Activated CD4-positive, CD25-positive, alpha-beta regulatory T cell (primary cell): ENCODE measurements at places on chromosomes 4 and X.

DNA sequence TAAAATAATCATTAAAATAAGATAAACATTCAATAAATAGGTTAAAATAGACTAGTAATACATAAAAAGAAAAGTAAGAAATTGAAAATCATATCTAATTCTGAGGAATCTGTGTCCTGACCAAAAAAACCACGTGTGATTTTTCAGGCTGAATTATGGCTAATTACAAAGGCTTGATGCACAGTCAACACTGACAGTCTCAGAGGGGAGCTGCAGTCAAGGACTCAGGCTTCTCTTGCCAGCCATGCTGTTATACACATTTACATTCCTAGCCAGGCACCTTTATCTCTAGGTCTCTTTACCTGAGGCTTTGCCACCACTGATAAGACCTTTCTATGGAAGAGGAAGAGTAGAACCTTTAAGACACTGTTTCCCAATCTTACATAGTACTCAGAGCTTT lies 1737.7 kb upstream of the PCDH10 start:
- no peak for DNase-seq

DNA sequence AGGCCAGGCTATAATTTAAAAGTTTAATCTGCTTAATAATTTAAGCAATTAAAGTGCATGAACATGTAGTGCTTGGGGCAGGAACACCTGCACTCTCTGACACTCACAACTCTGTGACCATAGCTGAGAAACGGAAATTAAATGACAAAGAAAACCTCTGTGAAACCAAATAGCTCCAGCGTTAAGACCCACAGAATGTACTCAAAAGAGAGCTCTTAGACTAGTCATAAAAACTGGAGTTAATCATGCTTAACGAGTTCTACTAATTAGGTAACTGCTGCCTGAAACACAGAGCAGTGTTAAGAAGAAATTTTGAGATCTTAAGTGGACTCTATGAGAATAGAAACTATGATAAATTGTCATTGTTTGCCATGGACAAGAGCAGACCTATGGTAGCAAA lies 174.4 kb upstream of the SPIN4 start:
- DNase-seq, result no peak

DNA sequence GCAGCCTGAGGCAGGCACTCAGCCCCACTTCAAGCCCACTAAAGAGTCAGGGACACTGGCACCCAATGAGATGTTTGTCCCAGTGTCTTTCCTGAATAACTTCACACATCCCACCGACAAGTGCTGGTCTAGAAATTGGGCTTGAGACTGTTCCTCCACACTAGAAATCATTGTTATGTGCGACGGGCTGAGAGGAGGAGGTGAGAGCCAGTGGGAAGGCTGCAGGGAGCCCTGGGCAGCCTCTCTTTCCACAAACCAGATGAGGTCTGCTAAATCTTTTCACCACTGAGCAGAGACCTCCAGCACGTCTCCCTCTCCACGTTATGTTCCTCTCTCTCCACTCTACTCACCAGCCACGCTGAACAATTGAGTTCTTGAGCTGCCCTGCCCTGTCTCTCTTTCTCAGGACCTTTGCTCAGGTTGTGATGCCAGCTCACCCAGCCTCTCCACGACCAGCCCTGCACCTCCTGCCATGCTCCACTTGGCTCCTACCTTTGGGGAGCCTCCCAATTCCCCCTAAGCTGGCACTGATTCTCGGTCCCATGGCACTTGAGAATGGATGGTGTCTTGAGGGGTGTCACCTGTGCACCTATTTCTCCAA lies 8.4 kb downstream of the SCD5 start:
- no peak for DNase-seq

DNA sequence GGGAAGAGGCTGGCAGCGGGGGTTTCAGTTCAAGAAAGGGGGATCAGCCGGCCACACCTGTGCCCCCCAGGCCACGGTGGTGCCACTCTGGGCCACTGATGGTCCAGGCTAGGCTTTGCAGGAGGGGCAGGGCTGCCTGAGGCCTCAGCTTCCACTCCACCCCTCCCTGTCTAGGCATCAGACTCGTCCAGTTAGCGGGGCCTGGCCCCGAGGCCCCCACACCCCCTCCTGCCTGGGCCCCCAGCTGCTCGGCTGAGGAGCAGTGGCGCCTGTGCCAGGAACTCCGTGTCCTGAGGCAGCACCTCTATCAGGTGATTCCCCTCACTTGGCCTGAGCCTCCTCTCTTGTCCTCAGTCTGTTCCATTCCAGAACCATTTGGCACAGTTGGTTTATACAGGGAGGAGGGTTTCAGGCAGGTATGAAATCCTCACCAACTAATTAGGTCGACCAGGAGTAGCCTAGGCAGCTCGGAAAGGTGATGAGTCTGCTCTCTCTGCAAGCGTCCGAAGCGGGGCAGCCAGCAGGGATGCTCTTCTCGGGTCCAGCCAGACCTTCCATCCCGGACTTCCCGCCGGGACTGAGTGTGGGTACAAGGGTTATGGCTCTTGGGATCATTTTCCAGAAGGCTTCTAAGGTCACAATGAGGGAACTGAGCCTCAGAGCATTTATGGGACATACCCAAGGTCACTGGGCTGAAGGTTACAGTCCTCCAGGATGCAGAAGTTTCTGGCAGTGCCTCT lies 2.1 kb downstream of the NSG1 start:
- DNase-seq, result no peak

GRCh38 chr4:168486912-168487281 lies 6.6 kb upstream of the DDX60L start:
- no peak for DNase-seq

GRCh38 chrX:41946989-41947612 lies 23.7 kb upstream of the CASK start:
- no peak for DNase-seq

DNA sequence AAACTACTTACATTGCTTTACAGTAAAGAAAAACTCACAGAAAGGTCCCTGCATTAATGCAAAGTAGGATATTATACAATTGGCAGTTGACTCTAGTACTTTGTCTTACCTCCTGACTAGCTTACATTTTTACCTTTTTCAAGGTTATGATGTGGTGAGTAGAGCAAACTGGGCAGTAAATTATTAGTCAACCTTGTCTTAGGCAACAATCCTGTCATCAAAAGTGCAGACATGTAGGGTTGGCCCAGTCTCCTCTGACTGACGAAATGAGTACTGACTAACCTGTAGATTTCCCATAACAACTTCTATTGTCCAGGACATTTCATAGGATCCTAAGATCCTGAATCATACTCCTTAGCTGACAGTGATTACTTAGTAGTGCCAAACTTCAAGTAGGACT lies 142.0 kb upstream of the NUDT6 start:
- DNase-seq, result no peak
